ENCODE measurements at places on chromosomes 12 and 14.

DNA sequence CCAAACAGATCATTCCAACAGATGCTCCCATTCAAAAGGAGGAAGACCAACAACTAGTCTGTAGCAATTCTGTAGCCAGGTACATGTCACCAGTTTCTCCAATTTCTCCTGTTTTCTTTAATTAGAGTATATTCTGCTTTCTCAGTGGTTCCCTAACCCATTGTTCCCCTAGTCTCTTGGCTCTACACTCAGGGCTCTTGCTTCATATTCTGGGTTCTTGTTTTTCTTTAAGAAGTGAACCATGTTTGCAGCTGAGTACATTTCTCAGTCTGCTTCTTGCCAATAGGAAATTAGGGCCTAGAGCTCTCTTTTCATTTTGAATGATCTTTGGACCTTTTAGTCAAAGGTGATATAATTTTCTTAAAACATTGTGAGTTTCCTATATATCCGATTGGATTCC lies 29.4 kb upstream of the STXBP6 start:
- no peak for DNase-seq

- no peak for DNase-seq
Measured at GRCh38 chr14:102320671-102321455, 1.3 kb downstream of the ZNF839 start.

DNA sequence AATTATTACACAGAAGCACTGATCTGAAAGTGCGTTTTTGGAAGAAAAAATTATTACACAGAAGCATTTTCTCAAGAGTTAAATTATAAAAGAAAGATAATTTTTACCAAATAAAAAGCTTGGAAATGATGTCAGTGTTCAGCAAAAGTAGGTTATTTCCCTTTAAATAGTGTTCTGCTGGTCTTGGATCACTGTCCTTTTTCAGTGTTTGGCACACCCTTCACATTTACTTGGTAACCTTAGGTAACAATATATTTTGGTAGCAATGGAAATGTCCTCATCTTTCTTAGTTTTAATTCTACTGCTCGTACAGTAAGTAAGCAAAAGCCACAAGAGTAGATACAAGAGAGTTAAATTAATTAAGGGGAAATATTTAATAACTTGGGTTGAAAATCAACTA lies 40.3 kb downstream of the FERMT2 start:
- DNase-seq, result no peak

GRCh38 chr12:69023840-69024239 lies 90.9 kb upstream of the CPM start:
- no peak for DNase-seq

DNA sequence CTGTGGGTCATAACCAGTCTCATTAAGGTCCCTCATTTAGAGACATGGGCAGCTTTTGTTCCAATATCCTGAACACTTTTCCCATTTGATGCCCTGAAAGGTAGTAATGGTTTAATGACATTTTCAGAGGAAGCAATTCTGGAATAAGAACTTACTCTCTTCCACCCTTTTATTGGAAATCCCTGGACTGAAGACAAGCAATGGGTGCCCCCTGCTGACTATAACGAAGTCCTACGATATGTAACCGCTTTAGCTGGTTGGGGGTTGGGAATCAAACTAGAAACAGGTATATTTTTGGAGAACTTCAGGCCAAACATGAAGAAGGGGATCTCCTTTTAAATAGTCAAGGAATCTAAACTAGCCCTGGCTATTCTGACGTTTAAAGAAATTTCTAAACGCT lies 20.5 kb downstream of the SARNP start:
- no peak for DNase-seq

- DNase-seq, result no peak
Measured at GRCh38 chr14:36450550-36450949, 69.5 kb downstream of the NKX2-1 start.

- no peak for DNase-seq
Measured at GRCh38 chr14:27739657-27740156, 1026.9 kb upstream of the FOXG1 start.

DNA sequence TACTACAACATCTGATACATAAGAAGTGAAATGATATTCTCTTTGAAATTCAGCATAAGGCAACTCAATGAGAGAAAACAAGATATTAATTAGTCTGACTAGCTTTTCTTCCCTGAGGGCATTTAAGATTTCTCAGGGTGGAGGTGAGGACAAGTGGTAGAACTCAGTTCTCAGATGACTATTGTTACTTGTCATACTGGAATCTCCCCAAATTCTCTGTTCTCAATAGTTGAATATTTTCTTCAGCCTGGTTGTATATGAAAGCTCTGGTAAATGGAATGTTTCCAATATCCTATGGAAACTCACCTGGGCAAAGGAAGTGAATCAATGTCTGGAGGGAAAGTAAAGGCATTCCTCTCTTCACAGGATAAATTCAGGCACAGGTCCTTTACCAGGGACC lies 18.2 kb upstream of the ITGA5 start:
- DNase-seq, result no peak

DNA sequence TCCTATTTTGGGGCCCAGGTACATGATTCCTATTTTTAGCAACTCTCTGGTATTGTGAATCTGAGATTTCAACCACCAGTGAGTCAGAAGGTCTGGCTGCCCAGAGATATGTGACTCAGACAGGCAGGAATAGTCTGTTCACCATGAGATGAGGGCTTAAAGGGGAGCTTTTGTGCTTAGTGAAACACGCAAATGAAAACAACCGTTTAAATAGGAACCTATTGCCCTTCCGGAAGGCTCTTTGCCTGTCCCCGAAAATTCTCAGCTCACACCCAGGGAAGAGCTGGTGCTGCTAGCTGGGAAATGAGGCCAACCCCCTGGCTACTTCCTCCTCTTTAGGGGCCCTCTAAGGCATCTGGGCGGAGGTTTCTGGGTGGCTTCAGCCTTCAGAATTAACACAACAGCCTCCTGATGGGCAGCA lies 283.6 kb downstream of the CACNA1C start:
- no peak for DNase-seq

- DNase-seq, result no peak
Measured at GRCh38 chr12:8630131-8630530, 17.5 kb upstream of the AICDA start.

DNA sequence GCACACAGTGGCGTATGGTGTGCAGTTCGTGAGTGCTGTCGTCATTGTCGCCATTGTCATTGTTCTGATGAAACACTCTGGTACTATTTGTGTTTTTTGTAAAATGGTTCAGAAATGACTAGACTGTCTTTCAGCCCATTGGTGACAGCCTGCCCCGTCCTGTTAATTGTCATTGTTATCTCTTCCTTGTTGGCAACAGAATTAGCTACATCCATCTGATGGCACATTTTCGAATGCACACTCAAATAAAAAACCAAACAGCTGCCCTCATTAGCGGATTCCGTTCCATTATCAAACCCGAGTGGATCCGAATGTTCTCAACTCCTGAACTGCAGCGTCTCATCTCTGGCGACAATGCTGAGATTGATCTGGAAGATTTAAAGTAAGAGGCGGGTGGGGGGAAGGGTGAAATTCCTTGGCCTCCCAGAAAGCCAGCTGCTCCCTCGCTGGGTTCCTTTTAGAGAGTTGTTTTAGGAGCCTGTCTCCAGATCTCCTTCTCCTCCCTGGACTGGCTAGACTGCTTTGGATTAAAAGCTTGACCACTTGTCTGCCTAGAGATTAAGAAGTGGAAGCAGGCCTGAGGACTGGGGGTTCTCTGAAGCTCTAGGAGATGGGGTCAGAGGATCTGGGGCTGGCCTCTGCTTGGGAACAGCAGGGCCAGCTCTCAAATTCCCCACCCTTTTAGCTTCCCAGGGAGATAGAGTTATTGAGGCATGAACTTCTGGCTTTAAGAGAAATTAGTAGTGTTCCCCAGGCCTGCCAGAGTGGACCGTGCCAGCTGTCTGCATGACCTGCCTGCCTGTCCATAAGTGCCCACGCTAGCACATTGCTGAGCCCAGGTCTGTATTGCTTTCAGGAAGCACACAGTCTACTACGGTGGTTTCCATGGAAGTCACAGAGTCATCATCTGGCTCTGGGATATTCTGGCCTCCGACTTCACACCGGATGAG lies 43.3 kb downstream of the MMAB start:
- no peak for DNase-seq

DNA sequence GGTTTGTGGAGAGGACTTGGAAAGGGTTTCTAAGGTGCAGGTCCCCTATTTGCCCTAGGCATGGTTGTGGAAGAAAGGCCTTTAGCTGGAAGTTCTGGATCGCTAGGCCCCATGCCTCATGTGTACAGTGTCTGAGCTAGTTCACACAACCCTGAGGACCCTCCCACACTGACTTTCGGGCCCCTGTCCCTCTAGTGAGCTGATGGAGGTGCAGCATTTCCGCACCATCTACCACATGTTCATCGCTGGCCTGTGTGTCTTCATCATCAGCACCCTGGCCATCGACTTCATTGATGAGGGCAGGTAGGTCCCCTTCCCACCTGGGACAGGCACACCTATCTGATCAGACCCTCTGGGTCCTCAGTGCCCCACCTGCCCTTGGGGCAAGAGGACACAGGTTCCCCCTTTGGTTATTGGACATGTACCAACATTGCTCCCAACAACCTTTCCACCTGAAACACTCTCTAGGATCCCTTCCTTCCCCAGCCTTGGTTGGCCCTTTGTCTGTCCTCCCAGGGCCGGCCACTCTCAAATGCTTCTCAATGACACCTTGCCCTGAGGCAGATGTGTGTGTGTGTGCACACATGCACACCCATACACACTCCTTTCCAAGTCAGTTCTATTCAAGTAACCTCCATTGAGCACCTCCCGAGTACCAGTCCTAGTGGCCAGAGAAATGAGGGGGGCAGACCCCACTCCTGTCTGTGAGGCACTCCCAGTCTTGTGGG lies 2.6 kb downstream of the SOAT2 start:
- no peak for DNase-seq

GRCh38 chr14:105126126-105126980 lies 42.2 kb downstream of the JAG2 start:
- DNase-seq, result no peak

GRCh38 chr12:21608196-21608595 lies 3.5 kb upstream of the GYS2 start:
- no peak for DNase-seq

GRCh38 chr14:90714811-90715210 lies 101.4 kb downstream of the TTC7B start:
- DNase-seq, result no peak

DNA sequence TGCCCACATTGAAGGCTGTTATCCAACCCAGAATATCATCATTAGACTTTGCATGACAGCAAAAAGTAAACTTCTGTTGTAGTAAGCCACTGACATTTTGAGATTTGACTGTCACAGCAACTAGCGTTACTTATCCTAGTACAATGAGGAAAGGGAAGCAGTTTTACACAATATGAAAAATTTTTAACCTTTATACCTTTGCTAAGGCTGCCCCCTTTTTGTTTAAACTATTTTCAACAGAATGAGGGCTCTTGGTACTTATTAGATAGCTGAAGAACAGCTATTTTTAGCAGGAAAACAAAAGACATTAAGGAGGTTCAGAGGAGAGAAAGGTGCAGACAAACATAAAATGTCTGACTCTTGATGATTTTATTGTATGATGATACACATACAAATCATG lies 23.4 kb upstream of the TMX1 start:
- DNase-seq, result no peak

DNA sequence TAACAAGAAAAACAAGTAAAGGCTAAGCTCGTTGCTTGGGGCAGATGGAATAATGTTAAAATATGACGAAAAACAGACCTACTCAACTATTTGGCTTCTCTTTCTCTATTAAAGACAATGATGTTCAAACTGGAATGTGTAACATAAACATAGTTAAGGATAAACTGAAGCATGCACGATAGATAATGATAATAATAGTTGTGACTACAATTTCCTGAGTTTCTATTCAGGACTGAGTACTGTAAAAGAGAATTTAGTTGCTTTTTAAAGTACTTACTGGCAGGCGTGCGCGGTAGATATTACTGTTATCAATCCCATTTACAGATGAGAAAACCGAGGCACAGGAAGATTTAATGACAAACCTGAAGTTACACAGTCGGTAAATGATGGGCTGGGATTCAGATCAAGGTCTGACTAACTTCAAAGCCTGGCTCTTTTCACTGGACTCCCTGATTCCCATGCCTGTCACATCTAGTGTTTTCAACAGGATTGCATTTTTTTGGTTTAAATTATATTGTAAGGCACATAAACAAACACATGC lies 103.0 kb downstream of the CRADD start:
- no peak for DNase-seq

DNA sequence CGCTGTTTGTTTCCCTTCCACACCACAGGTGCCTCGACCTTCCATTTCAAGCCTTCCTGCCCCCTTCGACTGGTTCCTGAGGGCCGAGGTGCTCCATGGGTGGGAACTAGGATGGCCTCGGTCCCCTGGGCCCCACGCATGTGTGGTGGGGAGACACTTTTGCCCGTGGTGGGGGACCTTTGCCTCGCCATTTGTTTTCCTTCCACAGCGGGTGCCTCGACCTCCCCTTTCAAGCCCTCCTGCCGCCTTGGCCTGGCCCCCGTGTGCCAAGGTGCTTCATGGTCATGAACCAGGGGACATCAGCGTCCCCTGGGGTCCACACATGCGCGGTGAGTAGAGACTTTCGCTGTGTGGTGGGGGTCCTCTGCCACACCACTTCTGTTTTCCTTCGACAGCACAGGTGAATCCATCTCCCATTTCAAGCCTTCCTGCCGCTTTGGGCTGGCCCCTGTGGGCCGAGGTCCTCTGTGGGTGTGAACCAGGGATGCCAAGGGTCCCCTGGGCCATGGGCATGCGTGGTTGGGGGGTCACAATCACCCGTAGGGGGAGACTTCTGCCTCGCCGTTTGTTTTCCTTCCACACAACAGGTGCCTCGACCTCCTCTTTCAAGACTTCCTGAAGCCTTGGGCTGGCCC lies 364.4 kb downstream of the ALG10 start:
- no peak for DNase-seq

- DNase-seq, result no peak
Measured at GRCh38 chr14:106204063-106204462, 677.7 kb downstream of the TMEM121 start.

DNA sequence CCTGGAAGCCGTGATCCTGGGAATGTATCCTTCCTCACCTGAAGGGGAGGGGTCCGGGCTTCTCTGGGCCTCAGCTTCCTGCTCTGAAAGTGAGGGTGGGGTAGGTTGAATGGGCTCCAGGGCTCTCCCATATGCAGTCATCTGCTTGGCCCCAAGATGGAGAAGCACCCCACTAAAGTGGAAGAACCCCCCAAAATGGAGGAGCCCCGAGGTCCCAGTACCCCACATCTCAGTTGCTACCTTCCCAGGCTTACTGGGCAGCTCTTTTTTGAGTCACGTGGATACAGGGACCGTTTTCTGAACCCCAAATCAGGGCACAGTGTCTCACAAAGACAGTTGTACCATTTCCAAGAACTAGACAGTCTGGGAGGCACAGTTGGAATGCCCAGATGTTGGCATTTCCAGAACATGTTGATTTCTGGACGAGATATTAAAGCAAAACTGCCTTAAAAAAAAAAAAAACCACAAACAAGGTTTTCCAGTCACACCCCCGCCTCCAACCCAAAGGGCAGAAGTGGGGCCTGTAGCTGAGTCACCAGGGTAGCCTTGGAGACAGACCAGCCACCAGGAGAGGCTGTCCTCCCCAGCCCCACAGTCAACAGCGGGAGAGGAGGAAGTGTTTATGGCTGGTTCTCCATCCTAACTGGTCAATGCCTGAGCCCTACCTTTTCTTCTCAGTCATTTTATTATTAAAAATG lies 12.1 kb downstream of the VASH1 start:
- DNase-seq, result no peak

DNA sequence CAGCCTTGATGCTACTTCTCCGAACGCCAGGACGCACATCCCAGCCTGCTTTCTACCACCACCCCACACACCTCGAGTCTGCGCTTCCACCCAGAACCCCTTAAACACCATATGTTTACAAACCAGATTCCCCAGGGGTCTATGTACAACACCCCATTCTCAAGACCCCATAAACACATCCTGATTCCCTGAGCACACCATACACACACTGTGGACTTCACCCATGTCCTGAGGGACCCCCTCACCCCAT lies 733 bp downstream of the TTC7B start:
- DNase-seq, result no peak

Measured in stimulated activated CD8-positive, alpha-beta memory T cell treated with anti-CD3 and anti-CD28 coated beads, Interleukin-7, amount 100 ng/mL, for 1 hour (primary cell).